Activated naive CD4-positive, alpha-beta T cell treated with anti-CD3 and anti-CD28 coated beads for 36 hours (primary cell): ENCODE measurements at places on chromosomes 11 and 22. TPM values are rescaled to one million over a fixed set of nuclear protein-coding genes. Genes with fewer than 3 reads are reported as not detected.

- no peaks in the 10 kb centered on the region for H3K4me1 ChIP-seq
- no peaks in the 10 kb centered on the region for H3K36me3 ChIP-seq
- no peak overlapping the region for H3K27ac ChIP-seq
- no peak overlapping the region for H3K4me3 ChIP-seq
- DNase-seq = no peak
Observed at GRCh38 chr11:8732324-8732670, 49.7 kb downstream of the RPL27A start.

- peaks cover 4% of the 10 kb centered on the region for H3K27me3 ChIP-seq
- H3K4me1 ChIP-seq = no peaks in the 10 kb centered on the region
- no peaks in the 10 kb centered on the region for H3K36me3 ChIP-seq
Observed at GRCh38 chr11:9651481-9651880, 12.4 kb upstream of the SWAP70 start.

DNA sequence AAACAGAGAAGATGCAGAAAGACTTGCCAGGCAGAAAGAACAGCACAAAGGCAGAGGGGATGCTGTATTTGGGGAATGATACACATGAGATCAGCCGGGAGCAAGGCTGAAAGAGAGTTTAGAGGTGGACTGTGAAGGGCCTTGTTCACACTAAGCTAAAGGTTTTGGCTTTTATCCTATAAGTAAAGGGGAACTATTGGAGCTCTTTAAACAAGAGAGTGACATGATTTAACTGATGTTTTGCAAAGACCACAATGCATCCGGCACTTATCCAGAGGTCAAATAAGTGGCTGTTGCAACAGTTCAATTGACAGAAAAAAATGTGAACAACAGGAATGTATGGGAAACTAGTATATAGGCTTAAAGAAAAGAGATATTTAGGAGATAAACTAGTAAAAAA, 64.7 kb upstream of the RRAS2 start:
- no peak overlapping the region for H3K4me3 ChIP-seq
- DNase-seq = no peak
- H3K27ac ChIP-seq = no peak overlapping the region
- H3K27me3 ChIP-seq = no peaks in the 10 kb centered on the region
- H3K4me1 ChIP-seq = no peaks in the 10 kb centered on the region

GRCh38 chr11:109132539-109132938, 289.5 kb upstream of the C11orf87 start:
- no peaks in the 10 kb centered on the region for H3K4me1 ChIP-seq
- H3K36me3 ChIP-seq = no peaks in the 10 kb centered on the region
- no peak overlapping the region for H3K4me3 ChIP-seq
- no peak overlapping the region for H3K27ac ChIP-seq

DNA sequence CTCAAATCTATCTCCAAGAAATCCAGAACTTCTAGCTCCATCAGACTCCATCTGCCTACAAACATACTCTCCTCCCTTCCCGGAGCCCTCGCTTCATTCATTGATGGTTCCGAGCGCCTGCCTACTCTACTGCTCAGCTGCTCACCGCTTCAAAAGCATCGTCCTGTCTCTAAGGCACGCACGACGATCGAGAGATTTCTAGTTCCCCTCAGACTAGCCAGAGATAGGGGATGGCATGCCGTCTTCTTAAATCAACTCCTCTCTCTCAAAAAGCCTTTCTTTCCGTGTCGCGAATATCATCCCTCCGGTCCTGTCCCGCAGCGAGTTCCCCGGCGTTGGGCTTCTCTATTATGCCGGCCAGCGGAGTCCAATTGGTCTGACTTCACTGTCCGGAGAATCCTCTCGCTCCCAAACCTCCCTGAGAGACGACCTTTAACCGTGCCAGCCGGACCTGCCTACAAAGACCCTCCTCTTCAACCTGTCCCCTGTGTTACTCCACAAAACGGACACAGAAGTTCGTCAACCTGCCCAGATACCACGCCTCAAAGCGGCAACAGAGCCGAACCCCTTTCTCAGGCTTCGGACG, 592 bp downstream of the EEF1G start:
- H3K27ac ChIP-seq = peak overlapping the region; percentile 97
- peak; percentile 46 for DNase-seq
- H3K4me1 ChIP-seq = peaks cover 47% of the 10 kb centered on the region
- H3K4me3 ChIP-seq = peak overlapping the region; percentile 95
- H3K27me3 ChIP-seq = no peaks in the 10 kb centered on the region

DNA sequence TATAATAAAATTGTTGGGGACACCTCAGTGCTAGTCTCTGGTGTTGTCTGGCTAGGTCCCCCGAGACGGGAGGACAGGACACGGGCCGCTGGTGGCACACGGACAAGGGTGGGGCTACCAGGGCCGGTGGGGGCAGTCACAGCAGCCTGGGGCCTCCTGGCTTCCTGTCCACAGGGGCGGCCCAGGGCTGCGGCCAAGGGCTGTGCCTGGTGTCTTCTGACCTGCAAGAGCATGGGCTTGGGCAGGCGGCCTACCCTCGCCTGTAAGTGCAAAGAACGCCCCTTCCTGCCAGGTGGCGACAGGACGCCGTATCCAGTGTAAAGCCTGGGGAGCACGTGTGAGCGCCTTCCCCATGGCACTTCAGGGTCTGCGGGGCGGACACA, 3.6 kb downstream of the LRFN4 start:
- peaks cover 2% of the 10 kb centered on the region for H3K36me3 ChIP-seq
- peaks cover 3% of the 10 kb centered on the region for H3K4me1 ChIP-seq
- no peak overlapping the region for H3K27ac ChIP-seq
- DNase-seq = no peak
- no peaks in the 10 kb centered on the region for H3K27me3 ChIP-seq

- no peaks in the 10 kb centered on the region for H3K4me1 ChIP-seq
- no peaks in the 10 kb centered on the region for H3K36me3 ChIP-seq
- DNase-seq = no peak
- H3K4me3 ChIP-seq = no peak overlapping the region
- H3K27ac ChIP-seq = no peak overlapping the region
Observed at GRCh38 chr22:29456211-29456671, 17.9 kb downstream of the RFPL1 start.

- no peak overlapping the region for H3K27ac ChIP-seq
- no peaks in the 10 kb centered on the region for H3K4me1 ChIP-seq
- DNase-seq = no peak
- H3K27me3 ChIP-seq = no peaks in the 10 kb centered on the region
- H3K4me3 ChIP-seq = no peak overlapping the region
Observed at GRCh38 chr11:16111690-16112089, 244.7 kb downstream of the SOX6 start.

GRCh38 chr11:13338019-13338426, 60.4 kb downstream of the BMAL1 start:
- H3K27ac ChIP-seq = peak overlapping the region; percentile 67
- H3K27me3 ChIP-seq = no peaks in the 10 kb centered on the region
- no peak for DNase-seq
- peaks cover 3% of the 10 kb centered on the region for H3K36me3 ChIP-seq
- H3K4me1 ChIP-seq = peaks cover 69% of the 10 kb centered on the region
- peak overlapping the region; percentile 61 for H3K4me3 ChIP-seq

GRCh38 chr11:17538731-17539130, 5.5 kb downstream of the USH1C start:
- H3K36me3 ChIP-seq = no peaks in the 10 kb centered on the region
- peaks cover 1% of the 10 kb centered on the region for H3K4me1 ChIP-seq
- no peak for DNase-seq
- peaks cover 4% of the 10 kb centered on the region for H3K27me3 ChIP-seq
- H3K4me3 ChIP-seq = no peak overlapping the region

DNA sequence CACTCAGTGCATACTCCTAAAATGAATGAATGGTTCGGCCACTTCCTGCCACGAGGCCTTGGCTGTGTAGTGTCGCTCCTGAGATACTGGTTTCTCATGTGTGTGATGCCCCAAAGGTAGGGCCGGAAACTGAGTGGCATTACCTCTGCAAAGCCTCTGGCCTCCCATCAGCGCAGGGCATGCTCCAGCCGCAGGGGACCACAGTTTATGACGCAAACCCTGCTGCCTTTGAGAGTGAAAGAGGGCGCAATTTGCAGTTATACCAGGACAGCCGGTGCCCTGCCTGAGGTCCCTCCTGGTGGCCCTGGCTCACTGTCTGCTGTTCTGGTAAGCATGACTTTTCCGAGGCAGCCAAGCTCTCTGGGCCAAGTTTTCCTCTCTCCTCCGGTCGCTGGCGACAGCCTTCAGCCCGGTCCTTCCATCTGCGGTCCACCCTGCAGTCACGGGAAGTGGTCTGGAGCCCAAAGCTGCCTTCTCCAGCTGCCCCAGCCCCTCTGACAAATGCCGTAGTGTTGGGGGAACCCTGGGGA, 2.4 kb upstream of the FGF3 start:
- H3K27ac ChIP-seq = no peak overlapping the region
- no peak overlapping the region for H3K4me3 ChIP-seq
- H3K36me3 ChIP-seq = no peaks in the 10 kb centered on the region

- peaks cover 17% of the 10 kb centered on the region for H3K27me3 ChIP-seq
- no peak for DNase-seq
- H3K4me1 ChIP-seq = no peaks in the 10 kb centered on the region
- H3K27ac ChIP-seq = no peak overlapping the region
- no peaks in the 10 kb centered on the region for H3K36me3 ChIP-seq
Observed at GRCh38 chr11:125124618-125124992, 13.2 kb upstream of the TMEM218 start.

DNA sequence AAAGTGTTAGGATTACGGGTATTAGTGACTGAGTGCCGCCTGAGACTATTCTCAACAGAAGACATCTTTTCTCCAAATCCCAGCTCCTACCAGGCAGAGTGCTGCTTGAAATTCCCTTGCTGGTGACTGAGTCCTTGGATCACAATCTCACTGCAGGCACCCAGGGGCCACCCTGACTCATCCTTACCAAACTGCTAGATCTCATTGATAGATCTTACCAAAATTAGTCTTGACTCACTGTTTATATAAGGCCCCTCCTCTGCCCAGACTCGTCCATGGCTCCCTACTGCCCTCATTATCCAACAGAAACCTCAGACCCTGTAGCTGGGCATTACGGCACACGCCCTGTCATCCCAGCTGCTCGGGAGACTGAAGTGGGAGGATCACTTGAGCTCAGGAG, 14.7 kb downstream of the TBC1D10A start:
- no peak overlapping the region for H3K4me3 ChIP-seq
- H3K4me1 ChIP-seq = peaks cover 92% of the 10 kb centered on the region
- peak; percentile 67 for DNase-seq
- no peaks in the 10 kb centered on the region for H3K27me3 ChIP-seq
- H3K36me3 ChIP-seq = peaks cover 11% of the 10 kb centered on the region

- H3K4me1 ChIP-seq = no peaks in the 10 kb centered on the region
- no peak overlapping the region for H3K27ac ChIP-seq
- H3K36me3 ChIP-seq = no peaks in the 10 kb centered on the region
- no peak overlapping the region for H3K4me3 ChIP-seq
Observed at GRCh38 chr11:94002226-94002625, 18.9 kb upstream of the HEPHL1 start.

- H3K36me3 ChIP-seq = no peaks in the 10 kb centered on the region
- no peaks in the 10 kb centered on the region for H3K27me3 ChIP-seq
- H3K27ac ChIP-seq = no peak overlapping the region
- no peak for DNase-seq
- H3K4me3 ChIP-seq = no peak overlapping the region
- H3K4me1 ChIP-seq = peaks cover 2% of the 10 kb centered on the region
Observed at GRCh38 chr11:116693593-116694348, 79.0 kb downstream of the BUD13 start.

GRCh38 chr22:27709919-27710675, 91.5 kb downstream of the MN1 start:
- peaks cover 36% of the 10 kb centered on the region for H3K27me3 ChIP-seq
- no peaks in the 10 kb centered on the region for H3K4me1 ChIP-seq
- no peak overlapping the region for H3K4me3 ChIP-seq
- DNase-seq = no peak
- H3K36me3 ChIP-seq = no peaks in the 10 kb centered on the region

DNA sequence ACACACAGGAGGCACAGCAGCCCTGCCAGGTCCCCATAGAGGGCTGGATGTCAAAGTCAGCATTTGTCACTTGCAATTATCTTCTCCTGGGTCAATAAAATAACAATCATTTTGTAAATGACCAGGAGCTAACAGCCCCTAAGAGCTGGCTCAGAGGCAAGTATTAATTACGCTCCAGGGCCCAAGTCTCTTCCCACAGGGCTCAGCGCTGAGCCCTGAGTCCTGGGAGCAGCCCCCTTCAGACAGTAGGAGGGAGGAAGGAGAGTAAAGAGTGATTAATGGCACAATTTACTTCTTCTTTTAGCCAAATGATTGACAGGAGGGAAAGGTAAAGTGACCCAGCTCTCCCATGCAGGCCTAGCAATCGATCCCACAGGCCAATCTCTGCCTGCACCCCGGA, 99.0 kb upstream of the DRD2 start:
- no peak overlapping the region for H3K27ac ChIP-seq
- no peaks in the 10 kb centered on the region for H3K4me1 ChIP-seq
- H3K36me3 ChIP-seq = no peaks in the 10 kb centered on the region
- no peak for DNase-seq
- H3K4me3 ChIP-seq = no peak overlapping the region
- peaks cover 7% of the 10 kb centered on the region for H3K27me3 ChIP-seq

DNA sequence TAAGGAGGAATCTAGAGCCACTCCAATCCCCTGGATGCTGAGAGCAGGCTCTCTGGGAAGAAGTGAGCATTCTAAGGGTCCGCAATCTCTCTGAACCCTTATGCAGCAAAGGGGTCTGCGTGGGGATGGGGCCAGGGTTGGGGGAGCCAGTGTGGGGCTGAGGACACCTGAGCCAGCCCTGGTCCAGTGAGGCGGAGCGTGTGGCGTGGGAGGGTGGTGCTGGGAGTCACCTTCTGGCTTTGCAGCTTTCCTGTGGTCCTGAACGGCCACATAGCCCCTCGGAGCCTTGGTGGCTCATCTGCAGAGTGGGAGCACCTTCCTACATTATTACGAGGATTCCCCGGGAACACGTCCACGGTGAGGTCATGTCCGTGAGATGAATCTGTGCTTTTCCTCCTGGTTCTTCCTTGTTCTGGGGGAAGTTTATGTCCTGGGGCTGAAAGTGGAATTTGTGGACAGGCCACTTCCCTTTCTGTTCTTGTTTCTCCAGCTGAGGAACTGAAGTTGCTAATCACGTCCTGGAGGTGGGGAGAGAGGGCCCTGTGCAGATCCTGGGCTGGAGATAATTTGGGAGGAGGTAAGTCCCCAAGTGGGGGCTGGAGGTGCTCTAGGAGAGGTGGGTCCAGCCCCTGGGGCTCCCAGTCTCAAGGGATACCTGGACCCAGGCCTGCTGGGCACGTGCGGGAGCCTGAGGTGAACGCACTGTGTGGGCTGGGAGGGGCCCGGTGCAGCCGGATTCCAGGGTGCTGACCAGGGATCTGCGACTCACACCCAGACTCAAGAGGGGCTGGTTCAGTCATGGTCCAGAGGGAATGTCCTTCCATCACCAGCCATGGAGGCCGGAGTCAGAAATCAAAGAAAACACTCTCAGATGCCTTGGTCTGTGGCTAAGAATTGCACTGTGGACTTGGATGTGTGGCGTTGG, 6.1 kb downstream of the MRGPRE start:
- H3K4me3 ChIP-seq = no peak overlapping the region
- no peak for DNase-seq
- no peak overlapping the region for H3K27ac ChIP-seq
- no peaks in the 10 kb centered on the region for H3K36me3 ChIP-seq

GRCh38 chr22:32986766-32987040, 71.5 kb downstream of the SYN3 start:
- no peaks in the 10 kb centered on the region for H3K27me3 ChIP-seq
- H3K4me3 ChIP-seq = no peak overlapping the region
- no peak overlapping the region for H3K27ac ChIP-seq
- DNase-seq = no peak

The SCGB1D2 gene
- not detected for total RNA-seq

The LIF gene
- 115 TPM for total RNA-seq

The KRTAP5-11 gene
- total RNA-seq = not detected

The DGCR2 gene
- 16.4 TPM for total RNA-seq

The ACRV1 gene
- not detected for total RNA-seq

The MS4A6E gene
- total RNA-seq = not detected

The TEX12 gene
- not detected for total RNA-seq

The ARHGAP8 gene
- total RNA-seq = 1.6 TPM

The TRIM49B gene
- total RNA-seq = not detected
